PC-3 (cell line): ENCODE measurements at places on chromosomes 1 and 21. TPM values are rescaled to one million over a fixed set of nuclear protein-coding genes. Genes with fewer than 3 reads are reported as not detected.
A peak's percentile ranks its signal among the peaks of the same experiment; 100 is the strongest.

- no peak for DNase-seq
These were observed 348.7 kb downstream of the PCP4 start for GRCh38 chr21:40215941-40216340.

DNA sequence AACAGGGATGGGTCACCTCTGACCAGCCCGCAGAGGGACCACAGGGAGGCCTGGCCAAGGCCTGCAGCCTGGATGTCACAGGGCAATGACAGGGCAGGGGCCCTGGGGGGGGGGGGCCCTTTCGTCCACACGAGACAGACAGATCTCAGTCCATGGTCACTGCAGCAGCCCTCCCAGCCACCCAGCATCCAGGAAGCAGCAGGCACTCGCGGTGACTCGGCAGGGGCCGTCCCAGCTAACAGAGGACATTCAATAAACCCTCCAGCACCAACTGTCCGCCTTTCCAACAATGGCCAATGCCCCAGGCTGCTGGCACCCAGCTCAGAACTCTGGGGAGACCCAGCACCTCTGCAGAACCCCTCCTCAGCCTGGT lies 32.9 kb downstream of the MEGF6 start:
- no peak for DNase-seq

DNA sequence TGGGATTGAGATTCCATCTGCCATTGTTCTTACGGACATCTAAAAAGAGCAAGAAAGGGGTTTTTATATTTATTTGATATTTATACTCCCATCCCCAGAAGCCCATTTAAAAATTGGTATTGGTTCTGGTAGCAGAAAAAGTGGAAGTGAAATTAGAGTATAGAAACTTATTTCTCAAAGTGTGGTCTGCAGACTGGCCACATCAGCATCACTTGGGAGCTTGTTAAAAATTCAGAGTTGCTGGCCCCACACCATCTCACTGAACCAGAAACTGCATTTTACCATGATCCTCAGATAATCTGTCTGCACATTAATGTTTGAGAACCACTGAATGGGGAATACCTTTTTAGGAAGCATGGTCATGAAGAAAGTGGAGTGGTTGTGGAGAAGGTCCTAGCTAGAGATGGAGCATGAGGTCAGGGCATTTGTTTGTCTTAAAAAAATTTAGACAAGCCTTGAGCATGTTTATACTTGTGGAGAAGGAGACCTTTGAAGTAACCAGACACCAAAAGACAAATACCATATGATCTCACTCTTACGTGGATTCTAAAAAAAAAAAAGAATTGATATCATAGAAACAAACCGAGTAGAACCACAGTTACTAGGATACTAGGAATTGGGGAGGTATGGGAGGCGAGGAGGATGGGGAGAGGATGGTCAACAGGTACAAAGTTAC lies 116.3 kb downstream of the ST6GALNAC3 start:
- no peak for DNase-seq

DNA sequence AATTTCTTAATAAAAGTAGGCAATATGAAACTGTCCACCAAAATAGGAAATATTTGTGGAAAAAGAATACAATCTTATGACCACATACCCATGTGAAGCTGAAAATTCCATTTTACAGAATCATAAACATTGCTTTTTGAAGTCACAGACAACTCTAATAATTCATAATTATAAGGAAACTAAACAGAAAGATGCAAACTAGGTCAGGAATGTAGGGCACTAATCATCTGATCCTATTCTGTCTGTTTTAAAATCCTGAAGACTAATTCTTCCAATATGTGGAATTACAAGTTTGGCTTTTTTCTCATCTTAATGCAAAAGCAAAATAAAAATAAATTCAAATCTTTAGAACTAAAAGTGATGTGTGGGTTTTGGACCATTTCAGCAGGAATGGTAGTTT lies 528.6 kb downstream of the LTN1 start:
- DNase-seq: no peak

Gene RUNX3
- total RNA-seq: 2.8 and 3.7 TPM in 2 replicates

Gene SERTAD4
- 2.6 and 4.5 TPM in 2 replicates for total RNA-seq

DNA sequence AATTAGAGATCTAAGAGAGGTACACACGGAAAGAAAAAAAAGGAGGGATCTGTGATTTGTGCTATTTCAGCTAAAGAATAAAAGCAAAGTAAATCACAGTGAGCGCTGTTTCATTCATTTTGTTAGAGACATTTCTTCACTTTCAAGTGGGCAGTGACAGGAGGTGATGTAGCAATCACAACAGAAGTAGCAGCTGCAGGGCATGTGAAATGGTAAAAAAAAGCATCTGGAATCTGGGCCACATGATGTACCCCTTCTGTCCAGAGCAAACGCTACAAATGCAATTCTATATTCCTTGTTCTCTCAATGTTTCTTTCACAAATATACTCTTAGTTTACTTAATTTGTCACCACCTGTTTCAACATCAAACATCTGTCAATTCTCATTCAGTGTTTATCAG lies 786.5 kb downstream of the LRRIQ3 start:
- DNase-seq: no peak

Gene PDZK1IP1
- total RNA-seq: not detected in 2 replicates

DNA sequence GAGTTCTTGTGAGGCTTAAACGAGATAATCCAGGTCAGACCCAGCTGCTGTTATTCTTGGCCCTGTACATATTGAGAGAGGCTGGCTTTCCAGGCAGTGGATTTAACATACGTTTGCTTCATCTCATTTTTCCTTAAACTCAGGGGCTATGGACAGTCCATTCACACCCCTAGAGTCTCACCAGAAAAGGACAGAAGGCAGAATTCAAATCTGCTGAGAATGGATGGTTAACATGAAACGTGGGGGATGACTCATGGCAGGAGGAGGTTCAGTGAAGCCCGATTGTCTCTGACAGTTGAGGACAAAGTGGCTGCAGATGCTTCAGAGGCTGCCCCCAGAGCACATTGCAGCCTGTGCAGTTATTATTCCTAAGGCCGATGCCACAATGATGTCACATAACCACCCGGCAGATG lies 39.5 kb downstream of the TGFB2 start:
- DNase-seq: peak; percentile 84

Gene AQP10
- not detected in 2 replicates for total RNA-seq

GRCh38 chr1:43505077-43505780 lies 25.5 kb upstream of the PTPRF start:
- DNase-seq: no peak

GRCh38 chr1:214615871-214616270 lies 12.9 kb downstream of the CENPF start:
- DNase-seq: peak; percentile 25

DNA sequence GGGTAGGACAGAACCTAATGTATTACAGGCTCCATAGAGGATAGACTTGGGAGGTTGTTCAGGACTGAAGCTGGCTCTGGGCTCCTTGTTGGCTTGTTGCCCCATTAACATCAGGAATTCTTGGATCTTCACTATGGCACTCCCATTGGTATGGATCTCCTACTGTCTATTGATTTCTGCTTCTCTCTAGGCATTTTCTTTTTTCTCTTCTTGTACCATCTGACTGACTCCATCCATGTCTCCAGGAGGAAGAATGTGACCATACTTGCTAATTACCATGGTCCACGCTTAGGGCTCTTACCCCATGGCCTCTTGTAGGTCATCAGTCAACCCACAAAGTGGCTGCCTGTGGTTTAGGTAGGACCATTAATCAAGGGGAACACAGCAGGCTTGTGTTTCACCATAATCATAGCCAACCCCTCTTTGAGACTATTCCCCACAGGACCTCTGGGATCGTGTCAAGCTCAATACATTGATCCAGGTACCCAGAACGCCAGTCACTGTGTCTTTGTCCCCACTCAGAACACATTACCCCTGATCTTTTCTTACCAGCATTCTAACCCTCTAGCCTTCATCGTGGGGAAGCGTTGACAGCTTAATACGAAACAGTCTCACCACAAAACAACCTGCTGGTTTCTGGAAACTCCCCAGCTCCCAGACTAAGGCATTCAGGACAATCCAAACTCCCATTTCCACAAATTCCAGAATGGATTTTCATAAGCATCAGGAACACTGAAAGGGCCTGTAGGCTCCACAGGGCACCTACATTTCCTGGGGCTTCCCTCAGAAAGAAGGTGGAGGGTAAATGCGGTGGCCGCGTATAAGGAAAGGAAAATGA lies 97.1 kb downstream of the ETS2 start:
- DNase-seq: no peak

- DNase-seq: no peak
These were observed 132.5 kb upstream of the CACHD1 start for GRCh38 chr1:64337475-64337874.

DNA sequence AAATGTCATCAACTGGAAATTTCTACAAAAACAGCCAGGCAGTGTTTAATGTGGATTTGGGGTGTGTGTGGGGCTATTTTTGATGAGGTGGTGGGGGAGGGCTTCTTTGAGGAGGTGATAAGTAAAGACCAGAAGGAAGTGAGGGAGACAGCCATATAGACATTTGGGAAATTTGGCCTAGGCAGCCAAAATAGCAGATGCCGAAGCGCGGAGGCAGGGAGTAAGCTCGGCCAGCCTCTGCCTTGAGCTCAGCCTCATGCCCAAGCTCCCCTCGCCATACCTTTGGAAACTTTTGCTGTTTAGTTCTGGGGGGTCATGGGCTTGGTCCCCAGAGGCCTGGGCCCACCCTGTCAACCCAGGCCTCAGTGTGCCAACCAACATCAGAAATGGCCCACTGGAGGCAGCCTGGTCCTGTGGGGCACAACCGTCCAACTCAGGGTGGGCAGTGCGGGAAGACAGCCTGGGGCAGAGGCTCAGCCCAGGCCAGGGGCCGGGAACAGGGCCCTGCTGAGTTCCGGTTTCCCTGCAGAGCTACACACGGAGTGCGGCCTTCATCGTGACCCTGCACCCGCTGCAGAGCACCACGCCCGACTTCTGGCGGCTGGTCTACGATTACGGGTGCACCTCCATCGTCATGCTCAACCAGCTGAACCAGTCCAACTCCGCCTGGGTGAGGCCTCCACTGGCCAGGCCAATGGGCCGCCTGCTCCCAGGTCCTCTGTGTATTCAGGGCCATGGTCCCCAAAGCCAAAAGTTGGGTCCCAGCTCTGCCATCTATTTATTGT lies 84.0 kb downstream of the PTPRU start:
- DNase-seq: no peak

DNA sequence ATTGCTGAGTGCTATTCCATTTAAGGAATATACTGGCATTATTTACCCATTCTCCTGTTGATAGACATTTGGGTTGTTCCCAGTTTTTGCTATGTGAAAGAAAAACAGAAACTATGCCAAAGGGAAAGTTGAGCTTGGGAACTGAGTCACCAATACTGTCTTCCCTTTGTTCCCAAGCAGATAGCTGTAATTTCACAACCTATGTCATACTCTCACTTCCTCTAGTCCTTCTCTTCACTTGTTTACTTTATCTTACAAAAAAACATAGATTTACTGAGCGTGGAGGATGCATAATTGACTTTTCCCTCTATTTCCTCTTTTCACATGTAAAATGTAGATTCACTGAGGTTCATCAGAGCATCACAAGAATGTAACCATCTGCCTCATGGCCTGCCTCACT lies 32.4 kb upstream of the PGBD5 start:
- DNase-seq: peak; percentile 67

- DNase-seq: no peak
These were observed 13.6 kb upstream of the SYT6 start for GRCh38 chr1:114167226-114167625.

DNA sequence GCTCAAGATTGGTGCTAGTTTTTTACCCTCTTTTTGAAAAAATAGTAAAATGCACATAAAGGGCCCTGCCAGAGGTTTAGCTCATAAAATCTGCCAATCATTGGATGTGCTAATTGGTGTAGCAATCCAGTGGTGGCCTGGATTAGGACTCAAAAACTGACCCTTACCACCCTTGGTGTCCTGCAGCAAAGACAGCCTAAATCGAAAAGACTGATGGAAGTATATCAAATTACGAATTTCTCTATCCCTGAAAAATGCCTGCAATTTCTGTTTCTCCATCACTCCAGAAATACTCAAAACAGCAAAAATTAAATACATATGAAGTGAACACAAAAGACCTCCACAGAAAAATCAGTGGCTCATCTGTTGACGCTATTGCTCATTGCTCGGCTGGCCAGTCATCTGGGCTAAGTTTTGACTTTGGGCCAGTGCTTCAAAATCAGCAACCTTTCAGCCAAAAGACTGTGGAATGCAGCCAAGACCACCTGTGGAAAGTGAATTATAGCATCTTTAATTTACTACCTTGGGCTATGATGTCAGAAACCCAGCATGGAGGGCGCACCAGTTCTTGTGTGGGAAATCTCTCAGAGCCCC lies 30.0 kb downstream of the WLS start:
- DNase-seq: peak; percentile 64

GRCh38 chr1:203076031-203076511 lies 9.7 kb downstream of the MYOG start:
- no peak for DNase-seq

Gene CITED4
- total RNA-seq: 10.6 and 12.0 TPM in 2 replicates

Gene GLIS1
- total RNA-seq: 1.7 and 2.6 TPM in 2 replicates

Gene COL6A1
- 487 and 628 TPM in 2 replicates for total RNA-seq
